ENCODE measurements at places on chromosomes 5 and 9. TPM values are rescaled to one million over a fixed set of nuclear protein-coding genes. Genes with fewer than 3 reads are reported as not detected.

SPATA31E1 gene
- not detected for total RNA-seq

SLC6A3 gene
- 0.08 TPM for total RNA-seq

OR1L1 gene
- not detected for total RNA-seq

CBY3 gene
- total RNA-seq, result 0.99 TPM

G3BP1 gene
- total RNA-seq, result 179 TPM

HTR4 gene
- total RNA-seq, result not detected

ADAMTS16 gene
- total RNA-seq, result not detected

TLR4 gene
- 0.52 TPM for total RNA-seq

LRRC70 gene
- total RNA-seq, result 1.2 TPM

GGTA1 gene
- not detected for total RNA-seq

DOLPP1 gene
- total RNA-seq, result 9.5 TPM
